ENCODE measurements at places on chromosomes 6 and 20.

GRCh38 chr20:57509665-57510237 lies 15.2 kb downstream of the CTCFL start:
- H3K4me3 ChIP-seq = no peak overlapping the region
- no peaks in the 10 kb centered on the region for H3K36me3 ChIP-seq
- H3K27me3 ChIP-seq = no peaks in the 10 kb centered on the region
- H3K4me1 ChIP-seq = no peaks in the 10 kb centered on the region
- DNase-seq = no peak
- no peak overlapping the region for H3K27ac ChIP-seq

DNA sequence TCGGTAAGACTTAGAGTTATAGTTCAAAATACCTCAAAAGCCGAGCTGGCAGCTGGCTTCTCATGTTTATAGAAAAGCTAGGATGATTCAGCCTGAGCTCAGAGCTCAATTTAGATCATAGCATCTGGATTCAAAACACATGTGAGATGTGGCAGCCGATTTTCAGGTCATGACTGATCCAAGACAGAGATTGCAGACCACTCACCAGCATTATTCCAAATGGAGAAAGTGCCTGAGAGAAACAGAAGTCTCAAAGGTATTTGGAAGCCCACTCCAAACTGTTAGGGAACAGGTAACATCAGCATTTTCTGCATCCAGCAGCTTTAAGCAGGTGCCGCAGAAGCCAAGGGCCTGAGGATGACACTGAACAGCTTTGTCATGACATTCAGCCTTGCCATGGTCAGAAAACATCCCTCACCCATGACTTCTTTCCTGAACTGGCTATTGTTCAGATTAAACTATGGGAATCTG lies 102.2 kb downstream of the BACH2 start:
- H3K27me3 ChIP-seq = no peaks in the 10 kb centered on the region
- no peaks in the 10 kb centered on the region for H3K4me1 ChIP-seq
- no peak overlapping the region for H3K4me3 ChIP-seq

DNA sequence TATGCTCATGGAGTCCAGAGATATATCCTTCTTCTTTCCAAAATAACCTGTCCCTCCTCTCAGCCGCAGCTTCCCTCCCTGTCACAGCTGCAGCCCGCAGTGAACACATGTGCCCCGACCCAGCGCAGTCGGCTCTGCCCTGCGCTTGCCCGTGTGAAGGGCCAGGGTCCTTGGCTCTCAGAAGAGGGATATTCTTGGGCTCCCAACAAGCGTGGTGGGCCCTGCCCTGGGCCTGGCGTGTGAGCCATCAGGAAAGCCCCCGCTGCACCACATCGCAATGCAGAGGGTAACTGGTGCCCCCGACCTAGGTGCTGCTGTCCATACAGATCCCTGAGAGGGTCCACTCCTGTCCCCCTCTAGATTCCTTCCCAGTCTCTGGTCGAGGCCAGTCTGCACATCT lies 65.2 kb downstream of the SSR1 start:
- no peaks in the 10 kb centered on the region for H3K27me3 ChIP-seq
- DNase-seq = no peak
- no peak overlapping the region for H3K4me3 ChIP-seq
- H3K27ac ChIP-seq = no peak overlapping the region
- H3K36me3 ChIP-seq = no peaks in the 10 kb centered on the region

DNA sequence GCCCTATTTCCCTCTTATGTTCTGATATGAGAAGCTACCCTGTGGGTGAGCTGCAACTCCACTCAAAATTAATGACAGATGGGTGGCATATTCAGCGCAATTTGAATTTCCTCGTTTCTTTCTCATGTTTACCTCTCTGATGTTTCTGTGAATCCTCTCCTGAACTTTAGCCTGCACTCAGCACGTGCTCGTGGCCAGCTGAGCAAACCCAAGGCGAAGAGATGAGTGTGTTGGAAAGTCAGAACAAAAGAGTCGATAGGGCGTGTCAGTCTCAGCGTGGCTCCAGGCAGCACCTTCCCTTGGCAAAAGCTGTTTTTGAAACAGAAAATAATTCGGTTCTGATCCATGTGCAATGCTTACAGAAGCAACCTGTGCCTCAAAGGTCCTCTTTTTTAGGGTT lies 226.1 kb upstream of the GMDS start:
- no peak overlapping the region for H3K4me3 ChIP-seq
- H3K4me1 ChIP-seq = peaks cover 6% of the 10 kb centered on the region
- H3K36me3 ChIP-seq = no peaks in the 10 kb centered on the region
- no peaks in the 10 kb centered on the region for H3K27me3 ChIP-seq
- no peak for DNase-seq

- H3K4me3 ChIP-seq = no peak within 1 kb of the TSS
- H3K4me1 ChIP-seq = no peaks in the 10 kb centered on the region
- H3K27ac ChIP-seq = no peak within 1 kb of the TSS
- DNase-seq = no peak
Measured at GRCh38 chr20:45722047-45722446, at the start of gene SPINT4. TSS of gene SPINT4 (plus strand) at chr20:45722347. CDS start at chr20:45722368, 21 bp downstream.

- H3K4me3 ChIP-seq = no peak overlapping the region
- H3K27me3 ChIP-seq = no peaks in the 10 kb centered on the region
- peak; percentile 17 for DNase-seq
Measured at GRCh38 chr6:38671885-38672467, 31.0 kb downstream of the GLO1 start.

DNA sequence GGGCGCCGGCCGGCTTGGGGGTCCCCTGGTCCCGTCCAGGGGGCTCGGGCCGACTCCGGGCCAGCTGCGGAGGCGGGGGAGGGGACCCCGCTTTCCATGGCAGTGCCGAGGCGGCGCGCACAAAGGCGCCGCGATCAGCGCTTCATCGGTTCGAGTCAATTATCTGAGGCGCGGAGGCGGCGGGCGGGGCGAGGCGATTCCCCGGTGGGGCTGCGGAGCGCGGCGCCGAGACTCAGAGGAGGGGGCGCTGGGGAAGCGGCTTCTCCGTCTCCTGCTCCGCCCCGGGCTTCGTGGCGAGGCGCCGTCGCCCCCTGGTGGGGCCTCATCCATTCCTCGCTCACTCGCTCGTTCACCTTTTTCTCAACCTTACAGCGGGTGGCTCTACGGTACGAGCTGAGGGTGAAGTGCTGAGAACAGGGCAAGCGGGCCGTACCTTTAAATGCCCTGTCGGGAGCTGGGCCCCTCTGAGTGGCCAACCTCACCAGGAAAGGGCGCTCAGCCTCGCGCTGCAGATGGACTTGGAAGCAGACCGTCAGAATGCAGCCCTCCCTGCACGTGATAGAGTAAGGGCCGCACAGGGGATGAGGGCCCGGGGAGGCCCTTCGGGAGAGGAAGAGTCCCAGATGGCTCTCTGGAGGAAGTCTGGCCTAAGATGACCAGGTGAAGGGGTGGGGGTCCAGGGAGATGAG lies 39.9 kb downstream of the SLC52A3 start:
- peaks cover 42% of the 10 kb centered on the region for H3K27me3 ChIP-seq
- no peak overlapping the region for H3K27ac ChIP-seq
- H3K4me1 ChIP-seq = no peaks in the 10 kb centered on the region
- H3K4me3 ChIP-seq = no peak overlapping the region

GRCh38 chr20:1293641-1294379 lies 27.7 kb downstream of the SNPH start:
- no peaks in the 10 kb centered on the region for H3K27me3 ChIP-seq
- no peak for DNase-seq
- H3K36me3 ChIP-seq = no peaks in the 10 kb centered on the region
- no peaks in the 10 kb centered on the region for H3K4me1 ChIP-seq

DNA sequence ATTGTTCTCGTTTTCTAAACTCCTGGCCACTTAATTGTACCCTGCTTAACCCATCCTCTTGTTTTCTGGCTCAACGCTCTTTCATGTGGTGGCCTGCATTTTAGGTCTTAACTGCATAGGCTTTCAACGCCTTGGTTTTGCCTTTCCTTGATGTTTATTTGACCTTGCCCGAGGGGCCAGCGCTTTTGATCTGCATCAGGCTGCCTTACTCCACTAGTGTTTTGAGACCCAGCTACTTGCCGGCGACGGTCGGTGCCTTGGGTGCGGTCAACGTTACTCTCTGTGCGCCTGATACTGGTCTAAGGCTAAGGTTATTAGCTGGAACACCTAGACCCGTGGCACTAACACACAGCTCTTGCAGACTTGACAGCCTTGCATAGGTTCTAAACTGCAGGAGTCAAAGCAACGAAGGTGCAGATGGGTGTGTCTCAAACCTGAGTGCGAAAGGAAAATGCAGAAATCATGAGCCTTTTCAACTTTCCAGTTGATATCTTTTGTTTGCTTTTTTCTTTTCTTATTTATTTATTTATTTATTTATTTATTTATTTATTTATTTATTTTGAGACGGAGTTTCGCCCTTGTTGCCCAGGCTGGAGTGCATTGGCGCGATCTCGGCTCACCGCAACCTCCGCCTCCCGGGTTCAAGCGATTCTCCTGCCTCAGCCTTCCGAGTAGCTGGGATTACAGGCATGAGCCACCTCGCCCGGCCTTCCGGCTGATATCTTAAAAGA lies 138.8 kb downstream of the HFE start:
- no peak for DNase-seq
- no peak overlapping the region for H3K27ac ChIP-seq
- H3K27me3 ChIP-seq = no peaks in the 10 kb centered on the region
- peaks cover 15% of the 10 kb centered on the region for H3K4me1 ChIP-seq
- H3K4me3 ChIP-seq = no peak overlapping the region

DNA sequence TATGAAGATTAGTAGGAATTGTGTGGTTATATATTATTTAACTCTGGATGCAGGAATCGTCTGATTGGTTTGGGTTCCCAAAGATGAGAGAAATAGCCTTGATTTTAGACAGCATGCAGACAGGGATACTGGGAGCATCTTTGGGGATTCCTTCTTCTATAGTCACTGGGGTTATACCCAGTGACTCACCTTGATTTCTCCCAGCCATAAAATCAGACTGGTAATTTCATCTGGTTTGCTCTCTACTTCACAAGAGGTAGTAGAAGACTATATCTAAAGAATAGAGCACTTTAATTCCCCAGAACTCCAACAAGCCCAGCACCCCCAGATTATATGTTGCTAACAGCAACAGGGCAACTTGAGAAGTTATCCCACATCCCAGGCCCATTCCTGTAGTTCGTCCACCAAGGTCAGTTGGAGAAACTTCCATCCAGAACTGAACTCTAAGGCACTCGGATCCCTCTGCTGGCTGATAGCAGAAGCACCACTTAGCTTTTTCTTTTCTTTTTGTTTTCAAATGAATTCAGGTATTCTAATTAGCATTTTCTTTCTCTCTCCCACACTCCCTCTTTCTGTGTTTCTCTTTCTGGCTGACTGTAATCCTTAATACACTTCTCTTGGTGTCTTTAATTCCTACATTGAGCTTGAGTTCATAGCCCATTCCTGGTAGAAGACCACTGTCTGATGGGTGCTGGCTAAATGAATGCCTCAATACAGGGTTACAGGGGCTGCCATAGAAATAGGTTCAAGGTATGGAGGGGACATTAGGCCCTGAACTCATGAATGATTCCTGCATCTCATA lies 20.4 kb upstream of the EFHC1 start:
- 0 out of 2 replicates have a peak, but pooled peaks cover 6% of the 10 kb centered on the region for H3K4me1 ChIP-seq
- peak; percentile 27 for DNase-seq
- no peak overlapping the region for H3K4me3 ChIP-seq

- no peaks in the 10 kb centered on the region for H3K4me1 ChIP-seq
- no peak overlapping the region for H3K4me3 ChIP-seq
- no peak overlapping the region for H3K27ac ChIP-seq
- DNase-seq = no peak
Measured at GRCh38 chr6:30601815-30602641, 15.0 kb downstream of the PPP1R10 start.

GRCh38 chr6:13012296-13012695 lies 295.7 kb downstream of the PHACTR1 start:
- peaks cover 44% of the 10 kb centered on the region for H3K27me3 ChIP-seq
- H3K36me3 ChIP-seq = no peaks in the 10 kb centered on the region
- peaks cover 7% of the 10 kb centered on the region for H3K4me1 ChIP-seq
- no peak for DNase-seq
- no peak overlapping the region for H3K27ac ChIP-seq

DNA sequence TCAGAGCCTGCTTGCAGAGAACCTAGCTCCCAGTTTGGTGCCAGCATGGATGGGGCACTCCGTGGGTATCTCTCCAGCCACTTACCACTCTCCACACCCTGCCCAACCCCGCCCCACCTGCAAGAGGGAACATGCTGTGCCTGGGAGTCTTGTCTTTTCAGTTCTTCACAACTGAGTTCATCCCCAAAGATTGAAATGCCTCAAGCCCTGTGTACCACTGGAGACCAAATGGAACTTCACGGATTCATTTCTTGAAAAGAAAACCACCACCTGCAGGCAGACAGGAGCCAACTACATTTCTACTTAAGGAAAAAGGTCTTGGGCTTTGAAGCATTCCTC lies 50.1 kb downstream of the TRERF1 start:
- no peak overlapping the region for H3K27ac ChIP-seq
- no peaks in the 10 kb centered on the region for H3K36me3 ChIP-seq
- H3K27me3 ChIP-seq = no peaks in the 10 kb centered on the region

- H3K4me1 ChIP-seq = no peaks in the 10 kb centered on the region
- H3K27ac ChIP-seq = no peak overlapping the region
- peaks cover 35% of the 10 kb centered on the region for H3K27me3 ChIP-seq
- H3K36me3 ChIP-seq = no peaks in the 10 kb centered on the region
- DNase-seq = no peak
Measured at GRCh38 chr20:2745060-2745910, 52.7 kb downstream of the EBF4 start.

- peaks cover 42% of the 10 kb centered on the region for H3K4me1 ChIP-seq
- H3K4me3 ChIP-seq = no peak overlapping the region
- no peak for DNase-seq
- 0 out of 2 replicates have a peak, but pooled peaks cover 5% of the 10 kb centered on the region for H3K36me3 ChIP-seq
- peak overlapping the region; percentile 96 for H3K27ac ChIP-seq
- no peaks in the 10 kb centered on the region for H3K27me3 ChIP-seq
Measured at GRCh38 chr6:144896289-144896688, 611.2 kb downstream of the UTRN start.
